Globus pallidus (tissue), 1 donor: ENCODE measurements at places on chromosomes 2 and 18.

- DNase-seq: peak; percentile 58
These were observed 14.9 kb upstream of the MSH6 start for GRCh38 chr2:47767880-47768609.

- no peak for DNase-seq
These were observed 296.6 kb downstream of the LRRTM1 start for GRCh38 chr2:80007777-80008503.

- no peak for DNase-seq
These were observed 170.3 kb upstream of the VRK2 start for GRCh38 chr2:57876313-57876712.

DNA sequence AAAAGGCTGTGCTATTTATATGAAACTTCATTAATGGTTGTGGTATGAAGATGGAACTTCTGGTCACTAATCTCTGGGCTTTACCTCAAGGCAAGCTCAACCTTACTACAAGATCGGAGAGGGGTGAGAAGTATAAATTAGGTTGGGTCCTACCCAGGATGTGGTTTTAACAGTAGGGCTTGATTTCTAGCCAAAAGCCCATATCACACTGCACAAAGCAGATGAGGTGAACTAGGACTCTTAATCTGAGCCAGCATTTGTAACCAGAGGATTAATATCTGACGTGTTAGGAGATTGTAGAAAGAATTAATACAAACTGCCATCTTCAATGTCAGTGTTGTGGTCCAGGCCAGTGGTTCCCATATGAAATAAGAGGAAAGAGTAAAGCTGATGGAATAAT is 86.4 kb upstream of the RGPD4 start:
- no peak for DNase-seq

- no peak for DNase-seq
These were observed 60.8 kb downstream of the KIAA2012 start for GRCh38 chr2:202133909-202134265.

- peak; percentile 64 for DNase-seq
These were observed 31.2 kb downstream of the C1D start for GRCh38 chr2:68031542-68032160.

DNA sequence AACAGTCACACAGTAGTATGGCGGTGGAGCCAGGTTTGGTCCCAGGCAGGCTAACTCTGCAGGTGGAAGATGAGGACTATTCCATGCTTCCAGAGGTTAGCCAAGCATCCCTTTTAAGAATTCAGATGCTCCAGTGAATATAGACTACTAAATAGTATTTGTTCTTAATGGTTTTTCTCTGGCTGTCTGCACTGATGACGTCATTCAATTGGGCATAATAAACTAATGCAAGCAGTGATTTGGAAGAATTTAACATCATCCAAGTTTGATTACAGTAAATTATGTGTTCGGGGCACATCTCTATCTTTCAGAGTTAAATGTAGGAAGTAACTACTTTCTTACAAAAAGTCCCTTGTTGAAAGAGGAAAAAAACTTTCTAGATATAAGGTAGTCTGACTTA is 78.8 kb upstream of the RND3 start:
- DNase-seq: no peak

DNA sequence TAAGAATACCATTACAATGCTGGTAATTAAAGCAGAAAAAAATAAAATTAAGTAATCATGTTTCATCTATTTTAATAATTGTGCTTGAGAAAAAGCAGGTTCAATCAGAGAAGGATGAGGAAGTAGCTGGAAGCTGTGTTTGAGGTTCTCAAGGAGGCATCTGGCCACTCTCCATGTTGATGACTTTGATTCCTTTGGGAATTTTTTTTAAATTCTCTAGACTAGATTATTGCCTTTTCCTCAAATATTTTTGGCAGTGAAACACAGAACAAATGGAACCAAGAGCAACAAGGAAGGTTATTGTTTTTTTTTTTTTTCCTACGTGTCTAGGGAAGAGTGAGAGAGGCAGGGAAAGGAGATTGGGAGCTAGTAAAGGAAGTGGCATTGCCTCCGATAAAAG is 99.9 kb upstream of the NRP2 start:
- no peak for DNase-seq

DNA sequence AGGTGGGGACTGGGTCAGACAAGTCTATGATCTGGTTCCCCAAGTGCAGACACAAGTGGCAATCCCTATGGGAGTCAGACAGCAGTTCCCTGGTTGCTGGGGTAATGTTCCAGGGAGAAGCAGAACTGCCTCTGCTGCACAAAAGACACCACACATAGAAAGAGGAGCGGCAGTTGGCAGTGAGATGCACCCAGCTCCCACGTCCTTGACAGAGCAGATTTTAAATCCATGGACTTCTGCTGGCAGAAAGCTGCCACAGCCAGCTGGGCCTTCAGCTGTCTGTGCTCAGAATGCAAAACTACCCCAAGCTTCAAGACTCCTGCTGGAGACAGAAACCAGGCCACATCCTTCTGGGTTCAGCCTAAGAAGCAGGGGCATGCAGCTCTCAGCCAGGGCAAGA is 147.2 kb downstream of the ETAA1 start:
- peak; percentile 11 for DNase-seq

DNA sequence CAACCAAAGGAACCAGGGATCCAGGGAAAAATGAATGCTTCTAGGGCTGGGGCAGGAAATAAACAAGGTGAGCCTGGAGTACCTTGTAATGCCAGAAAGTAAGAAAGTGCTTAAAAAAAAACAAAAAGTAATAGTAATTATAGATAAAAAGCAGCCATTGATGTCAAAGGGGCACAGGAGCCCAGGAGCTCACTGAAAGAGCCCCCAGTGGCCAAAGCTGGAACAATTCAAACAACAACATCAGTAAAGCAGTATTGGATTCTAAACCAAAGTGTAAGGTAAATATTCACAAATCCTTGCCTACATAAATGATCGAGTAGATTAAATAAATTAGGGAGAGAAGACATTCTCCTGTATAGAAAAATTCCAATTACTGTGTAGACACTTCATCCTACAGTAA is 114.3 kb upstream of the ARL4C start:
- DNase-seq: no peak

- no peak for DNase-seq
These were observed 1588.2 kb downstream of the LRP1B start for GRCh38 chr2:140542627-140543026.

GRCh38 chr2:10317646-10318045 is 14.9 kb downstream of the HPCAL1 start:
- DNase-seq: no peak

DNA sequence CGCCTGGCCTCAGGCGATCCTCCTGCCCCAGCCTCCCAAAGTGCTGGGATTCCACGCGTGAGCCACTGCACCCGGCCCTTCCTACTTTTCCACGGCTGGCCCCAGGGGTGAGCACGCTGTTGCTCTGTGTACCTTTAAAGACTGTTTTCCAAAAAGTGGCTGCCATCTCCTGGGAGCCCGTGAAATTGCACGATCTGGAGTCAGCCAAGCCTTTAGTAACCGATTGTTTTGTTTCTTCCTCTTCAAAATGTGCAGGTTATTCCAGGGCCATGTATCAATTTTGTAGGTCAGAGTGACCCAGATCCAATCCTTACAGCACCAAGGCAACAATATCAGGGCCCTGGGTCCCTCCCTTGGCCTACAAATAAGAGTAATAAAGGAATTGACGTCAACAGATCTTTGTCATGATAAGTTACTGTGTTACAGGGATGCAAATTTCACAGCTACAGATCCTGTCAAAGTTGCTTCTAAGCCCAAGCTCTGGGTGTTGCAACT is 135.6 kb upstream of the ZNF236 start:
- no peak for DNase-seq

GRCh38 chr2:73985308-73986084 is 786 bp downstream of the TET3 start:
- no peak for DNase-seq

DNA sequence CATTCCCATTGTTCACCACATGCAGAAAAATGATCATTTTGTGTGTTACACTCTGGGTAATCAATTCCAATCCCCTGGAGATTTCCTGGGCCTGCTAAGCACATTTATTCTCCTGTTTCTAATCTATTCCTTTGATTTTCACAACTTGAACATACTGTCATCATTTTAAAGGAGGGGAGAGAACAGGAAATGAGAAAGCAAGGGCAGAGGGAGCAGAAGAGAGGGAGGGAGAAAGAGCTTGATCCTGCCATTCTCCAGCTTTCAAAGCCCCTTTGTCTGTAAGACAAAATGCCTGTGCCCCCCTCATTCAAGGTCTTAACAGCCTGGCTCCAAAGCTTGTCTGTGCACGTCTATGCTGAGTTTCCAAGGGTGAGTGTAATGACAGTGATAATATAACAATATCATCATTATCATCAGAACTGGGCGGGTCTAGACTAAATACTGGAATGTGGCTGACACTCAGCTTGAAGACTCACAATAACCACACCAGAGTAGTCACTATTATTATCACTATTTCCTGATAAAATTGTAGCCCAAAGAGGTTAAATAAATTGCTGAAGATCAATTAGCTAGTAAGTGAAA is 164.4 kb upstream of the KLHL29 start:
- no peak for DNase-seq

DNA sequence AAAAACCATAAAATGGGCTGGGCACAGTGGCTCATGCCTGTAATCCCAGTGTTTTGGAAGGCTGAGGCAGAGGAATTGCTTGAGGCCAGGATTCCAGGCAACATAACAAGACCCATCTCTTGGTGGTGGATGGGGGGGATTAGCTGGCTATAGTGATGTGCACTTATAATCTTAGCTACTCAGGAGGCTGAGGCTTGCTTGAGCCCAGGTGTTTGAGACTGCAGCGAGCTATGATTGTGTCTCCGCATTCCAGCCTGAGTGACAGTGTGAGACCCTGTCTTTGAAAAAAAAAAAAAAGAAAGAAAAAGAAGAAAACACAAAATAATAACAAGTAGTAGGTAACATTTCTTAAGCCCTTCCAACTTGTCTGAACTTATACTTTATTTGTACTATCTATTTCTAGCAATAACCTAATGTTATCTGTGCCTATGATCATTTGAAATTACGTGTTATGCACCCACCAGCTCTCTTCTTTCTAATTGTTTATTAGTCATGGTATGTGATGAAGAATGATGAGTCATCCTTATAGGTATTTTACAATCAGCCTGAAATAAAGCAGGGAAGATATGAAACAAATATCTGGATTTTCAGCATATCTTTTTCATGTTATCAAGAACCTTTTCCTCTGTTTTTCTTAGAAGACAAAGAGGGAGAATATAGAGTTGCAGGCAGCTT is 129.3 kb upstream of the UNC80 start:
- DNase-seq: no peak

DNA sequence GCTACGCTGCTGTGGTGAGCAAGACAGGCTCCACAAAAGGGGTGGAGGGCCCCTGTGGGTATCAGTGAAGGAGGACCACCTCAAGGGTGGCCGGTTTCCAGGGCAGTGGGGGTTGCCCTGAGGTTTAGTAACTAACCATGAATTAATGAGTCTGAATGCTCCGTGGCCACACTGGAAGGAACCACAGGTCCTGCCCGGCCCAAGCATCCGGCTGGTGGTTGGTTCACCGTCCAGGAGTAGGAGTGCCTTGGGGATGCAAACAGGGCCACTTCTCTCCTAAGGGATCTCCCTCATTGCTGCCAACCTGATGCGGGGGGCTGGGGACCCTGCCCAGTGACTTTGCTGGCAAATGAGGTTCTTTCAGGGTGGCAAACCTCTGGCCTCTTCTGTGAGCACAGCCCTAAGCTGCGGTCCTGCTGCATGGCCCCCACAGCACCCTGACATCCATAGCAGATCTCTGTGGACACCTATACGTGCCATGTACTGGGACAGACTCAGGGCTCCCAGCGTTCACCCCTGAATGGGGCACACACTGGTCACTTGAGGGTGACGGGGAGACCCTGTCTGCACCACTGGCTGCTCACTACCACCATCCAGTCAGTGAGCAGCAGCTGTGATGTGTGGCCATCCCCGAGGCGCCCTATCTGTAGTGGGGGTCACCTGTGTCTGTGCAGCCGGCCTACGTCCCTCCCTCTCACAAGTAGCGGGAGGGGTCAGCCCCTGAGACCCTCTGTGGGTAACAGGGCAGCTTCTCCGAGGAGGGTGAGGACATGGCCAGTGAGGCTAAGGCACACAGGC is 41.6 kb downstream of the HS6ST1 start:
- no peak for DNase-seq

- DNase-seq: peak; percentile 75
These were observed 40.1 kb downstream of the KCTD18 start for GRCh38 chr2:200469708-200470211.

DNA sequence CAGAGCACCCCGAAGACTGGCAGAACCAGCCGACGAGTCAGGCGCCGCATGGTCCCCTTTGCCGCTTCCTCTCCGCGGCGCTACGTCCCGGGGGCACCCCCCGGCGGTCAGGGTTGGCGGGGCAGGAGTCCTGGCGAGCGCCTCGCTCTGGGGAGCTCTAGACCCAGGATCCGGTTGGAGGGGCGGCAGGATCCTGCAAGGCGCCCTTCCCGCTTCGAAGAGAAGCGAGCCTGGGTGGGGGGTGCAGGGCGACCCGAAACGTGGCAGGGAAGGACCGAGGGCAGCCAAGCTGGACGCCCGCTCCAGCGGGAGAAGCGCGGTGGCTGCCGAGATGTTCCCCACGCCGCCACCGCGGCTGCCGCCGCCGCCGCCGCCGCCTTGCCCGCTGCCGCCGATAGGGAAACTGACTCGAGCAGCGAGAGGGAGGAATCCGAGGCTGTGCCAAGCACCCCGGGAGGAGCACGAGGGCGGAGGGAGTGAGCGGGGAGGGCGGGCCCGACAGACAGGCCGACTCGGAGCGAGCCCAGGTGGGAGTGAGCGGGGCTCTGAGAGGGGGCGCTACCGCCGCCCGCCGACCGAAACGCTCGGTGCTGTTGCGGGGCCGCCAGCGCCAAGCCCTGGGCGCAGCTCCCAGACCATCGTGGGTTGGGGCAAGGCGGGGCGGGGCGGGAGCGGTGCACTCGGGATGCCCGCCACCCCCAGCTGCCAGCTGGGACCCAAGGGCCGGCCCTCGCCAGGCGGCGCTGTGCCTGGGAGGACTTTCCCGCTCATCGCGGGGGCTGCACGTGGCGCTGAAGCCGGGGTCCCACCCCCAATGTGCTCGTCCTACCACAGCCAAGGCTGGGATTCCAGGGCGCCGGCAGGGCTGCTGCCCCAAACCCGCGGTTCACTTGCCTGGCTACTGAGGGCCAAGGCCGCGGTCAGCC is at the start of gene GALNT14:
GALNT14 (minus strand) TSS at position 404 of the 926 bp plus-strand sequence; CDS start at position 50, 354 bp downstream.
- peak; percentile 29 for DNase-seq

DNA sequence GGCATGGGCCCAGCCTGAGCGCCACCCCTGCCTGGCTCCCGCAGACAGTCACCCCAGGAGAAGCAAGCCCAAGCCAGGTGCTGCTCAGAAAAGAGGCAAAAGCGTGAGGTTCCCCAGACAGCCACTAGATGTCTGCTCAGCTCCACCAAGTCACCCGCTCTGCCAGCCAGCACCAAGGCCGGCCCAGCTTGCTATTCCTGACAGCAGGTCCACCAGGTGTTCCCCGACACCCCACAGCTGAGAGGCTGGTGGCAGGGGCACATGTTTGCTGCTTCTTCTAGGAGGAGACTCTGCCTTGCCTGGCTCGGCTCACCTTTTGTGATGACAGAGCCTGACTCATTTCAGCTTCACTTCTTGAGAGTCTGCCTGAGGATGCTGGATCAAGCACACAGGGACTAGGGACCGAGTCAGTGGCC is 206.7 kb downstream of the MGAT5 start:
- DNase-seq: peak; percentile 54

DNA sequence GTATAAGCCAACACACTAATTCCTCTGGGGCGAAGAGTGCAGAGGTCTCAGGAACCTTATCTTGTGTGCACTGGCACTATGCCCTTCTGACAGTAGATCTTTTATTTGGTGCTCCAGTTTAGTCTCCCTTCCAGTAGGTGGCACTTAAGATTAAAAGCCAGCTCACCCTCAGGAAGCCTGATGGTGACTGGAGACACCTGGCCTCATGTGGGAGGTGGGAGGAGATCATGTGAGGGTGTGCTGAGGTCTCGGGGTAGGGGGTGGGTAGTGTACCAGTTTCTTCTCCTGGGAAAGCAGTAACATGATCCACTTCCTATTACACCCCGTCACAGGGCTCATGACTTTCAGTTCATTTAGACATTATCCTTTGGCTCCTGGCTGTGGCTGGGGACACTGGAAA is 654.9 kb downstream of the ADCYAP1 start:
- no peak for DNase-seq
